ENCODE measurements at places on chromosomes 6 and 20. TPM values are rescaled to one million over a fixed set of nuclear protein-coding genes. Genes with fewer than 3 reads are reported as not detected.

DNA sequence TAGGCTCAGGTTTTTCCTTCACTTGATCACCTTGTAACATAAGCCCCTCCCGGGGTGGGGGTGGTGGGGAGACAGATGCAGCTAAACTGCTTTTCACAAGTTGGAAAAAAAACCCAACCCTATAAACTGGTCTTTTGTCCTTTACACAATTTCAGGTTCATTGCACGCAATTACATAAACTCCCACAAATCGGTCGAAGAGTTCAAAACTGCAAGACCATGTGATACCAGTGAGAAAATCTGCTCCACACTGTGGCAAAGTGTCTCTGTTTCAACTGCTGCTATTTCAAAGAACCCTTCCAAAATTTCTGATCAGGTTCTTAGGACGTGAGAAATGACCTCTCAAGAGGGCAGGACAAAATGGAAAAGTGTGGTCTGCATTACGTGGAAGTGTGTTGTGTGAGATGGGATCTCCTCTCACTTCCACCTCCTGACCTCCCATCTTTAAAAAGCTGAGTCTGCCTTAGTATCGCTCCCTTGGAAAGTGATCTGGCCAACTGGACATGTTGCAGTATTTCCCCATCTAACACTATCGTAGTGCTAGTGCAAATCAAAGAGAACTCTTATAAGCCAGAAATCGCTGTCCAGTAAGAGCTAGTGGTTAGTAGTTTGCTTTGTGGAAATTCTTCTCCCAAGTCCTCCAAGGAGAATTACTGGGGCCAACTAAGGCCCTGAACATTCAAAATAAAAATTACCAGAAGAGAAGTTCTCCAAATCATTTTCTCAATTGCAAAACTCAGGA lies 60.1 kb downstream of the PRND start:
- no peaks in the 10 kb centered on the region for H3K4me1 ChIP-seq
- no peak overlapping the region for H3K27ac ChIP-seq
- H3K36me3 ChIP-seq, result peaks cover 31% of the 10 kb centered on the region
- no peak for DNase-seq
- H3K4me3 ChIP-seq, result no peak overlapping the region
- H3K27me3 ChIP-seq, result no peaks in the 10 kb centered on the region

- H3K27me3 ChIP-seq, result no peaks in the 10 kb centered on the region
- no peak for DNase-seq
- H3K4me1 ChIP-seq, result peaks cover 5% of the 10 kb centered on the region
- peak overlapping the region; percentile 96 for H3K27ac ChIP-seq
- peak overlapping the region; percentile 73 for H3K4me3 ChIP-seq
Observed at GRCh38 chr6:149319422-149319821, 1.9 kb downstream of the TAB2 start.

GRCh38 chr6:140830666-140831065 lies 1302.1 kb upstream of the GJE1 start:
- H3K27me3 ChIP-seq, result no peaks in the 10 kb centered on the region
- no peak overlapping the region for H3K27ac ChIP-seq
- DNase-seq, result no peak
- H3K4me1 ChIP-seq, result no peaks in the 10 kb centered on the region
- no peaks in the 10 kb centered on the region for H3K36me3 ChIP-seq

DNA sequence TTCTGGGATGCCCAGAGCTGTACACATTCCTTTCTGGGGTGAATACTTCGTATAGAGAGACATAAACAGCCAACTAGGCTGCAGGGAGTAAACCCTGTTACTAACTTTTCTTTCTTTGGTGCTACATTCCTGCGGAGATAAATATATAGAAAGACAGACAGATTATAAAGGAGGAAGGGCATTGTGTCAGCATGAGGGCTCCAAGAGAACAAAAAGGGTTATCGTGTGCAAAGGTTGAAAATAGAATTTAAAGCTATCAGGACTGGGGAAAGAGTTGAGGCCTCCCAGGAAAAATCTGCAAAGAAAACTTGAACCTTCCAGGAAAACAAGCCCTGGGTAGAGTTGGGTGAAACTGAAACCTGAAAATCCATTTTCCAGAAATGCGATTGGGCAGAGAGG lies 68.0 kb downstream of the TMEM170B start:
- no peak overlapping the region for H3K4me3 ChIP-seq
- no peak for DNase-seq
- H3K4me1 ChIP-seq, result no peaks in the 10 kb centered on the region

DNA sequence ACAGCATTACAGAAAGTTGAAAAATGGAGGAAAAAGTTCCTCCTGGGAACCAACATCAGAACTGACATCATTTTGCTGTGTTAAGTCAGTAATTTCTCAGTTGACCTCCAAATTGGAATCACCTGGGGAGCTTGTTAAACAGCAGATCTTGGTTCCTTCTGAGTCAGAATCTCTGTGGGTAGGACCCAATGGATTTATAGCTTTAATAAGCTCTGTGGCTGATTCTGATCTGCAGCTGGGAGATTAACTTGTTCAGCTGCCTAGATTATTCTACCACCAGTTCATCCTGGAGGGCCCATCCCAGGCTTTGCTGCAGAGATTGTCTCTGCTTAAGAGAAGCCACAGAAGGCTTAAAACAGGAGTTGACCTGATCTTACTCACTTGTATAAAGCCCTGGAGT lies 90.7 kb upstream of the POPDC3 start:
- H3K27me3 ChIP-seq, result no peaks in the 10 kb centered on the region
- H3K36me3 ChIP-seq, result peaks cover 7% of the 10 kb centered on the region
- H3K4me3 ChIP-seq, result no peak overlapping the region
- H3K4me1 ChIP-seq, result no peaks in the 10 kb centered on the region
- no peak overlapping the region for H3K27ac ChIP-seq
- no peak for DNase-seq

GRCh38 chr20:17868151-17868550 lies 100.4 kb downstream of the SNX5 start:
- DNase-seq, result no peak
- H3K27me3 ChIP-seq, result no peaks in the 10 kb centered on the region
- peaks cover 5% of the 10 kb centered on the region for H3K4me1 ChIP-seq

DNA sequence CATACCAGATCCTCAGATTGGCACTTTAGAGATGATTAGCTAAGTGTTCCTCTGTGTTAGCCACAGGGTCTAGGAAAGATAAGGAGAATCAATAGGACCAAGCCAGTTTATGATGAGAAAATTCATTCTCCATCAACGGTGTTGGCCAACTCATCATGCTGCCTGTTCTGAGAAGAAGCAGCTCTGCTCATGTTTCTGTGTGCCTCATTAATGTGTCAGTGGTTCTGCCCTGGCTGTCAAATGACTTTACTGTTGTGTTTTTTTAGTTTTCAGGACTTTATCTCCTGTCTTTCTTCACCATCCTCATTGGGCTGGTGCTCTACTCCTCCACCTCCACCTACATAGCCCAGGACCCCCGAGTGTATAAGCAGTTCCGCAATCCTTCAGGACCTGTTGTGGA lies 234.3 kb upstream of the PLN start:
- no peaks in the 10 kb centered on the region for H3K27me3 ChIP-seq
- H3K4me3 ChIP-seq, result no peak overlapping the region
- no peak for DNase-seq
- no peaks in the 10 kb centered on the region for H3K4me1 ChIP-seq
- no peaks in the 10 kb centered on the region for H3K36me3 ChIP-seq
- no peak overlapping the region for H3K27ac ChIP-seq

- no peak overlapping the region for H3K4me3 ChIP-seq
- peaks cover 43% of the 10 kb centered on the region for H3K36me3 ChIP-seq
- H3K27me3 ChIP-seq, result no peaks in the 10 kb centered on the region
- no peak for DNase-seq
- no peak overlapping the region for H3K27ac ChIP-seq
- no peaks in the 10 kb centered on the region for H3K4me1 ChIP-seq
Observed at GRCh38 chr6:157089258-157089657, 234.1 kb downstream of the TMEM242 start.

GRCh38 chr6:133551436-133551835 lies 310.3 kb downstream of the EYA4 start:
- DNase-seq, result no peak
- H3K4me3 ChIP-seq, result no peak overlapping the region
- H3K36me3 ChIP-seq, result no peaks in the 10 kb centered on the region
- H3K27ac ChIP-seq, result no peak overlapping the region

DNA sequence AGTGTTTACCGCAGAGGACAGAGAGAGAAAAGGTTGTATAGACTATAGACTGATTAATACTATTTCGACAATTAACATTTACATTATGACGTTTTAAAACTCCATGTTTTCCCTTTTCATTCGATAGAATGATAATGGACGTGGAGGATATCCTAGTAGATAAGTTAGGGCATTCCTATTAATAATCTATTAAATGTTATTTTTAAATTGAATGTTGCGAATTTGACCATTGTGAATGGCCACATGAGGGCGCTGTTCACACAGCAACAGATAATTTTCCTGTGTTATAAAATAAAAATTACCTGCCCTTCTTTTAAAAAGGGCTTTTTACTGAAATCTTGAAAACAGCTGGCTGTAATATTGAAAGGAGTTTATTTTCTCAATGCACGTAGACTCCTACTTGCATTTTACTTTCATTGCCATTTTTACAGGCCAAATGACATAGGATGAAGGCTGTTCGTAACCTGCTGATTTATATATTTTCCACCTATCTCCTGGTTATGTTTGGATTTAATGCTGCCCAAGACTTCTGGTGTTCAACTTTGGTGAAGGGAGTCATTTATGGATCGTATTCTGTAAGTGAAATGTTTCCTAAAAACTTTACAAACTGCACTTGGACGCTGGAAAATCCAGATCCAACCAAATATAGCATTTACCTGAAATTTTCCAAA lies 3.3 kb downstream of the ADGRB3 start:
- no peak overlapping the region for H3K27ac ChIP-seq
- H3K36me3 ChIP-seq, result no peaks in the 10 kb centered on the region
- peaks cover 7% of the 10 kb centered on the region for H3K4me1 ChIP-seq
- no peak for DNase-seq
- H3K4me3 ChIP-seq, result no peak overlapping the region

DNA sequence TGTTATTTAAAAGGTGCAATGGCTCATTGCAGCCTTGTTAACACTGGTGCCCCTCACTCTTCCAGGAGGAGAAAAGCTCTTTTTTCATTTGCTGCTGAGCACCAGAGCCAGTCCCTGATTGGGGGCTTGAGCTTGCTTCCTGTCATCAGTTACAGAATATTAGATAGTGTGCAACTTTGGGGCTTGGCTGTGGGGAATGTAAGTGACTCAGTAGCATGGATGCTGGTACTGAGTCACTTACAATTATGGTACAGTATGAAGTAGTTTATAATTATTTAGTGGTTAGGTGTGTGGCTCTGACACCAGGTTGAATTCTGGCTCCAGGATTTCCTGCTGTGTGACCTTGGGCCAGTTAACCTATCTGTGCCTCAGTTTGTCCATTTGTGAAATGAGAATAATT lies 37.6 kb downstream of the ANKS1A start:
- no peak for DNase-seq
- no peak overlapping the region for H3K27ac ChIP-seq
- H3K4me3 ChIP-seq, result no peak overlapping the region
- no peaks in the 10 kb centered on the region for H3K4me1 ChIP-seq
- H3K36me3 ChIP-seq, result no peaks in the 10 kb centered on the region

DNA sequence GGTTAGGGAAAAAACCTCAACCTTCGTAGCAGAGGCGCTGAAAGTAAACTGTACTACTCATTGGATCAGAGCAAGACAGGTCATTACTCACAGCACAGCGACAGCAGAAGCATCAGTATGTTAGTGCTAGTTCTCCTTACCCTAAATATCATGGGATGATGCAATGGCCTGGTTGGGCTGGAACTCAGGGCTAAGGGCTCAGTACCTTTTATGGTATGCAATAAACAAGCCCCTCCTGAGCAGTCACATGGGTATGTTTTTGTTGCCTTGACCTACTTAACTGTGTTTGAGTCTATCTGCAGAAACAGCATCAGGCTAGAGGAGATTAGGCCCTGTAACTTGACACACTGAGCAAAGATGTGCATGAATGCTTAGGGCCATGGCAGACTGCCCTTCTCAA lies 369.4 kb upstream of the IMPG1 start:
- H3K27me3 ChIP-seq, result no peaks in the 10 kb centered on the region
- H3K4me3 ChIP-seq, result no peak overlapping the region
- DNase-seq, result no peak
- H3K27ac ChIP-seq, result no peak overlapping the region
- no peaks in the 10 kb centered on the region for H3K4me1 ChIP-seq
- no peaks in the 10 kb centered on the region for H3K36me3 ChIP-seq

The BCLAF1 gene
- 147 TPM for total RNA-seq

The COX4I2 gene
- total RNA-seq, result 4.1 TPM

The RSPO3 gene
- 1.3 TPM for total RNA-seq

The ETV7 gene
- 4.4 TPM for total RNA-seq

The BPIFA3 gene
- total RNA-seq, result not detected

The CFAP206 gene
- total RNA-seq, result 0.05 TPM

The ACSS2 gene
- 11.3 TPM for total RNA-seq

The ECT2L gene
- 0.09 TPM for total RNA-seq

The CEBPB gene
- 9.2 TPM for total RNA-seq

The DDAH2 gene
- total RNA-seq, result 49.6 TPM

The RBPJL gene
- total RNA-seq, result not detected

The TCF15 gene
- total RNA-seq, result 0.42 TPM

Data from thymus (tissue), 14 donors.